ENCODE measurements at places on chromosomes 12 and 14.

- DNase-seq: no peak
Measured at GRCh38 chr14:28666961-28667360, 99.6 kb upstream of the FOXG1 start.

- no peak for DNase-seq
Measured at GRCh38 chr14:82366803-82367202, 833.1 kb upstream of the SEL1L start.

DNA sequence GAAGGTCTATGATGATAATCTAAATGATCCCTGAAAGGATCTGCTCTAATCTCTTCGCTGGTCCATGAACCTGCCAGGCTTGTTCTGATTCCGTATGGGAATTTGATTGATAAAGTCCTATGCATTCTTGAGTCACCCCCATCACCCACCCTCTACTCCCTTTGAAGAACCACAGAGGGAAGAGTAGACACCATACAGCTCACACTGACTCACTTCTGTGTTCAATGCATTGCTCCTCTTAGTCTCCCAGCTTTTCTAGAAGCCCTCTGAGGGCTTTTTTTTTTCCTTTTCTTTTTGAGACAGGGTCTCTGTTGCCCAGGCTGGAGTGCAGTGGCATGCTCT is 18.5 kb upstream of the GPRC5A start:
- no peak for DNase-seq

- no peak for DNase-seq
Measured at GRCh38 chr12:1346126-1346525, 248.3 kb downstream of the FBXL14 start.

GRCh38 chr12:89353823-89354611 is 1.7 kb upstream of the DUSP6 start:
- peak; percentile 80 for DNase-seq

GRCh38 chr12:47038270-47038748 is 41.1 kb upstream of the PCED1B start:
- DNase-seq: no peak

GRCh38 chr12:107818984-107819383 is 44.5 kb downstream of the ASCL4 start:
- DNase-seq: no peak

DNA sequence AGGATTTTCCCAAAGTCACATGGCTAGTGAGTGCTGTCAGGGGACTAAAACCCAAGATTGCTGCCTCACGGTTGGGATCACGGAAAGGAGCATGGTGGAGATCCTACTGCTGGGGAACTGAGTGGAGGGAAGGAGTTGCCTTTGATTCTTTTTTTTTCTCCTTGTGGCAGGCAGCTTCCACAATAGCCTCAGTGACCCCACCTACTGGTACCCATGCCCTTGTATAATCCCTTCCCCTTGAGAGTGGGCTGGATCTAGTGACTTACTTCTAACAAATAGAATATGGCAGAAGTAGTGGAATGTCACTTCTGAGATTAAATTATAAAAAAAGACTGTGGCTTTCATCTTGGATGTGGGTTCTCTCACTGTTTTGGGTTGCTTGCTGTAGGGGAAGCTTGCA is 135.7 kb downstream of the DICER1 start:
- no peak for DNase-seq

DNA sequence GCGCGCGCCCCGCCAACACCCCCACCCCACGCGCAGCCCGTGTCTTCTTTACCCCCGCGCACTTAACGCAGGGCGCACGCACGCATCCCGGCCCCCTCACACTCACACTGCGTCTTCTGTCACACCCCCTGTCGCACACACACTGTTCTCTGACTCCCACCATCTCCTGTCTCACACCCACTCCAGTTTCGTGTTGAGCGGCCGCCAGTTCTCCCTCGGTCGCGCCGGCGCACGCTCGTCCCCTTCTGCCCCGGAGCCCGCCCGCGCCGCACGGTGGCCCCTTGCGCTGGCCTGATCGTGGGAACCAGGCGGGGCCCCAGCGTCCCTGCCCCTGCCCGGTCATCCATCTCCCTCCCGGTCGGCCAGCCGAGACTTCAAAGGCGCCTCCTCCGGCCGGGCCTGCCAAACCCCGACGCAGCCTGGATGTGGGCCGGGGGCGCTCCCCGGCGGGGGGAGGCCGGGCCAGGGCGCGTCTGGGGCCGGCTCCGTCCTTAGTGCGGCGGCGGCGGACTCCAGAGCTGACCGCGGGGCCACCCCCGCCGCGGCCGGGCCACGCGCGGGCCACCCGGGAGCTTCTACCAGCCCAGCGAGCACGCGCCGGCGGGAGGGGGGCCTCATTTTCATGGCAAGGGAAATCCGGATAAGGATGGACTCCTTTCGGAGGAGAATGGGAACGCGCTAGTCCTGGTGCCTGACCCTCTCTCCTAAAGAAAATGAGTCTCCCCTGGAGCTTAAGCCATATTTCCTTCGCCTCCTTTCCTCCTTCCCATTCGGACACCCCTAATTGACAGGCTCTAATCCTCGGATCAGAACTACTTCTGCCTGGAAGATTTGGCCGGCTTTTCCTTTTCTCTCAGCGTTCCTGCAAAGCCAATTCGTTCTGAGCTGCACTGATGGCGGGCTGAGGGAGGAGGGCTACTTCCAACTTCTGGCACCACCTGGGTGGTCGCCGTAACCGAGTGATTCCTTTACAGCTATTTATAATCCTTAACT is 82.0 kb upstream of the HMGA2 start:
- DNase-seq: peak; percentile 85

GRCh38 chr12:94678849-94679248 is 28.5 kb upstream of the TMCC3 start:
- DNase-seq: no peak

GRCh38 chr12:114701104-114701414 is 17.1 kb upstream of the TBX3 start:
- no peak for DNase-seq

- no peak for DNase-seq
Measured at GRCh38 chr12:52649066-52649465, 2.9 kb downstream of the KRT2 start.

DNA sequence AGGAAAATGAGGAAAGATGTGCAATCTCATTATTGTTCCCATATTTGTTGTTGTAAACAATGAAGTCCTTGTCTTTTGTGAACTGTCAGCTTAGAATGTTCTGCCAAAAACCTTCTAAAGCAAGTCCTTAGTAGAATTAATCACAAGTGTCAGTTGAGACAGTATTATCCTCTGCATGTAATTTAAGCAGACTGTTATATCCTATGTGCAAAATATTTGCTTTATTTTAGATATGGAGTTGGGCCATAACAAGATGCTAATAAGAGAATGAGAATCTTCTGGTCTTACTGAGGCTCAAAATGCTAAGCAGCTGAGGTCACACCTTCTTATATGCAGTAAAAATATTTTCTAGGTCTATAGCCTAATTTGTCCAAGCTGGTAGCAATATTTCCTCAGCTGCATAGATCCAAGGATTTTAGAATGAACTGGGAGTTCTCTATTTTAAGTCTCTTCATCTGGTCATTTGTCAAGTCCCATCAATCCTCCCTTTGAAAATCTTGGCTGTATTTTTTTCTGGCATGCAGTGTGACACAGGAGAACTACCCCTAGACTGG is 222.3 kb upstream of the NAV3 start:
- DNase-seq: no peak

DNA sequence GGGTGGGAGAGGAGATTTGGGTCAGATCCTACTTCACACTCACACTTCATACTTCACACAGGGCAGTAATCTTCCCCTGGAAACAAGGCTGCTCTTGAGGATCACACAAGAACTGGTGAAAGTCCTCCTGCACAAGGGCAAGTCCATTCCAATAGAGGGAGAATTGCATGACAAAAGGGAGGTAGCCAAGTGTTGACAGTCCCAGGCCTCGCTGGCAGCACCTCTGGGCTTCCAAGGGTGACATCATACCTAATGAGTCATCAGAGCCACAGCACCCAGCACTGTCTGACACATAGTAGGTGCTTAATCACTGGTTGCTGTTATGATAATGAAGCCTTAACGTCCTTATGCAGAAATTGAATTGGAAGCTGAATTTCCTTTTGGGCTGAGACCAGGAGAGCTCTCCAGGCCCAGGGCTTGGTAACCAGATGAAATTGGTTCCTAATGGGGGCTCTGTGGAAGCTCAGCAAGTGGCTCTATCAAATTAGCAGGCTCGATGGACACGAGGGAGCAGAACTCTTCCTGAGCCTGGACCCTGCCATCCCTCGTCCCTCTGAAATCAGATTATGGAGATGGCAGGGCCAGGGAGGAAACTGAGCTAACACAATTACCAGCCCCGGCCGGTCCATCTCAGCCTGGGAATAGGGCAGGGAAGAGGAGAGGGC is 58.8 kb upstream of the ACTN1 start:
- no peak for DNase-seq

- no peak for DNase-seq
Measured at GRCh38 chr14:31265701-31266398, 58.3 kb upstream of the HECTD1 start.

- no peak for DNase-seq
Measured at GRCh38 chr12:4947253-4947652, 37.5 kb downstream of the KCNA1 start.

- DNase-seq: no peak
Measured at GRCh38 chr12:57046947-57047890, 2.7 kb downstream of the MYO1A start.

- no peak for DNase-seq
Measured at GRCh38 chr12:77489331-77489970, 341.2 kb upstream of the NAV3 start.

- DNase-seq: no peak
Measured at GRCh38 chr12:89950421-89950820, 241.8 kb upstream of the ATP2B1 start.

DNA sequence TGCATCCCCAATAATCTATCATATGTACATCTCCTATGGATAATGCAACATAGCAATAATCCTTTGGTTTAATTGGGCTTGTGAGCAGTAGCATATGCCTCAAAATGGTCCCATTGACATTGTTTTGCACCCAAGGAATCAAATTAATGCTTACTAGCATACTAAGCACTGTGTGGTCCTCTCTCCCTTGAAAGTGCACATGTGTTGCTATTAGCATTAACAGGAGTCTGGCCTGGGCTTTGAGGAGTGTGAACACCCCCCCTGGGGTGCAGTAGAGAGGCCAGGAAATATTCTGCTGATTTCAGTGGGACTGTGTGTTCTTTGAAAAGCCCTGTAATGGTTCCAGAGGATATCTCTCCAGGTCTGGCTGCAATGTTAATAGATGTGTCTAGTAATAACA is 1148.4 kb downstream of the VRK1 start:
- no peak for DNase-seq

DNA sequence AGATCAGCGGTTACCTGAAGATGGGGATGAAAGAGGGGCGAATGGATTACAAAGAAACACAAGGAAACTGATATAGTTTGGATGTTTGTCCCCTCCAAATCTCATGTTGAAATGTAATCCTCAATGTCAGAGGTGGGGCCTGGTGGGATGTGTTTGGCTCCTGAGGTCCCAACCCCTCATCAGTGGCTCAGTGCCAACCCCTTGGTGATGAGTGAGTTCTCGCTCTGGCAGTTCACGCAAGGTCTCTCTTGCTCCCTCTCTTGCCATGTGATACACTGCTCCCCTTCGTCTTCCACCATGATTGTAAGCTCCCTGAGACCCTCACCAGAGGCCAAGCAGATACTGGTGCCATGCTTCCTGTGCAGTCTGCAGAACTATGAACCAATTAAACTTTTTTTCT is 28.0 kb downstream of the ITGA7 start:
- DNase-seq: peak; percentile 17

DNA sequence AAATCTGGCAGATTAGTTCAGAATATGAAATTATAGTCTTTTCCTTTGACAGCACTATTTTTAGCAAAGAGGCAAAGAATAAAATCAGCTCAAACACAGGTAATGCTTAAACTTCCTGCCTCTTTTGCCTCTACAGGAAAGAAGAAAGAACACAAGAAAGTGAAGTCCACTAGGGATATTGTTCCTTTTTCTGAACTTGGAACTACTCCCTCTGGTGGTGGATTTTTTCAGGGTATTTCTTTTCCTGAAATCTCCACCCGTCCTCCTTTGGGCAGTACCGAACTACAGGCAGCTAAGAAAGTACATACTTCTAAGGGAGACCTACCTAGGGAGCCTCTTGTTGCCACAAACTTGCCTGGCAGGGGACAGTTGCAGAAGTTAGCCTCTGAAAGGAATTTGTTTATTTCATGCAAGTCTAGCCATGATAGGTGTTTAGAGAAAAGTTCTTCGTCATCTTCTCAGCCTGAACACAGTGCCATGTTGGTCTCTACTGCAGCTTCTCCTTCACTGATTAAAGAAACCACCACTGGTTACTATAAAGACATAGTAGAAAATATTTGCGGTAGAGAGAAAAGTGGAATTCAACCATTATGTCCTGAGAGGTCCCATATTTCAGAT is 17.4 kb downstream of the TMPO start:
- DNase-seq: no peak

DNA sequence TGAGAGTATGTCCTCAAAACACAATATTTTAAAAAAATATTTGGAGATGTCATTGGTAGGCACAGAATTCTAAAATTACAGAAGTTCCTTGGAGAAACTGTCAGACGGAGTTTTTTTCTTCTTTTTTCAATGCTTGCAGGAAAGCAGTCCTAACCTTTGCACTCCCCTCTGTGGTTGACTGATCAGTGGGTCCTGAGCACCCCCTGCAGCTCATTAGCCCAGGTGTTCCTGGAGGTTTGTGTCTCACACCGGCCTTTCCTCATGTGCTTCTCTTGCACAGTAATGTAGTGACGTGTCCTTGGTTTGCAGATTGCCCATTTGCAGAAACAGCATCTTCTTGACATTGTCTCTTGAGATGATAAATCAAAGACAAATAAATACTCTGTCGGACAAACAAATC is 513.0 kb downstream of the TMEM121 start:
- no peak for DNase-seq

DNA sequence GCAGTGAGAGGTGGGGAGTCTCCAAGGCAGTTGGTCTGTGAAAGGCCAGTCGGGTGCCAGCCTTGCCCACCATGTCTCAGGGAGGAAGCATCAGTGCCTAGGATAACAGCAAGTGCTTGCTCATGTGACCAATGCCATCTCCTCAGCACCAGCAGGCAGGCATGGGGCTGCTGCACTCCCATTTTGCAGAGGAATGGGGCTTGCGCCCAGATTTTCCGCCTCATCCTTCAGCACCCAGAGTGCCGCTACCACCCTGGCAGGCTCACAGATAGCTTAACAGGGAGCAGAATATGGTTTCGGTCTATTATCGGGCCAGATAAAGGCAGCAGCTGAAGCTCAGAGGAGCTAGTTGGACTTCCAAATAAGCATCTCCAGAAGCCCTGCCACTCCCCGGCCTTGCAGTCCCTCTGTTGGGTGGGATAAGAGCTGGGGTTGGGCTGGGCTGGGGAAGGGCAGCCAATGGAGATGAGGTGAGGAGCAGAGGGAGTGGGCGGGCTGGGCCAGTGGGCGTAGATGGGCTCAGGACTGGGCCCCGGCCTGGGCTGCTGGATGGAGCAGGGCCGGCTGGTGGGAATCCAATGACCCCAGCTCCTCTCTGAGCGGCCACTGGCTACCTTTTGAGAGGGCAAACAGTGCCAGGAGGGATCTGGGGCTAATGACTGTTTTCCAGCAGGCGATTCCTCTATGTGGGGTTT is 8.4 kb upstream of the KRT80 start:
- no peak for DNase-seq

DNA sequence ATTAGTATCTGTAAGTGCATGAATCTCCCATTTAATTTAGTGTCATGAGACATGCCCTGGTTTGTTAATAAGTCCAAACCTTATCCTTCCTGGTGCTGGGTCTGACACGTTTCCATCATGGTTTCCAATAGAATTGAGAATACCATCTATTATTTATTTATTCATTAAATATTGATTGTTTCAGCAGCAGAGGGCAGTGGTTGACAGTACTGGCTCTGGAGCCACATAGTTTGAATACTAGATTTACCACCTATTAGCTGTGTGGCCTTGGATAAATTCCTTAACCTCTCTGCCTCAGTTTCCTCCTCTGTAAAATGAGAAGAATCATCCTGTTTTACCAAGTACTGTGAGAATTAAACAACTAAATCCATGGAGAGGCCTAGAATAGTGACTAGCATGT is 941 bp upstream of the STAB2 start:
- DNase-seq: no peak
